ENCODE measurements at places on chromosomes 3 and 15. TPM values are rescaled to one million over a fixed set of nuclear protein-coding genes. Genes with fewer than 3 reads are reported as not detected.

Gene TUSC2
- polyA plus RNA-seq = 60.5 TPM

Gene COL6A5
- polyA plus RNA-seq = 6.0 TPM

Gene CHDH
- 0.90 TPM for polyA plus RNA-seq

Gene CCR8
- not detected for polyA plus RNA-seq

Gene OPA1
- polyA plus RNA-seq = 70.4 TPM

Gene SNX22
- 2.0 TPM for polyA plus RNA-seq

Gene UROC1
- polyA plus RNA-seq = not detected

Gene GOLGA8T
- not detected for polyA plus RNA-seq

Gene AGTR1
- polyA plus RNA-seq = not detected

Gene CLSTN2
- polyA plus RNA-seq = not detected

Gene AP3S2
- polyA plus RNA-seq = 49.4 TPM

Gene GOLGA8J
- not detected for polyA plus RNA-seq

Gene CAND2
- polyA plus RNA-seq = 7.7 TPM

Gene DPPA4
- not detected for polyA plus RNA-seq

Gene GATM
- polyA plus RNA-seq = 0.11 TPM

Gene TKT
- polyA plus RNA-seq = 263 TPM

Gene LRRIQ4
- polyA plus RNA-seq = not detected

Gene KLF13
- polyA plus RNA-seq = 3.0 TPM

Gene A4GNT
- polyA plus RNA-seq = not detected

Gene CEP19
- 3.5 TPM for polyA plus RNA-seq

Gene TAGLN3
- not detected for polyA plus RNA-seq

Gene SLC6A1
- polyA plus RNA-seq = not detected

Gene ZNF502
- polyA plus RNA-seq = 1.6 TPM

Gene TMC3
- not detected for polyA plus RNA-seq

Gene XIRP1
- 0.07 TPM for polyA plus RNA-seq

Gene ZNF619
- 6.2 TPM for polyA plus RNA-seq

Gene DUOXA2
- polyA plus RNA-seq = not detected

Gene P2RY1
- 17.8 TPM for polyA plus RNA-seq

Gene RHOV
- 2.6 TPM for polyA plus RNA-seq

Gene ANKUB1
- not detected for polyA plus RNA-seq

Gene NDN
- 2.4 TPM for polyA plus RNA-seq

Gene TTC21A
- polyA plus RNA-seq = 0.93 TPM

Gene MYO5A
- 0.09 TPM for polyA plus RNA-seq

Gene ARL8B
- 42.3 TPM for polyA plus RNA-seq

Gene LRRC2
- 0.01 TPM for polyA plus RNA-seq

Gene CAMKV
- 1.5 TPM for polyA plus RNA-seq

All from K562 (cell line).